ENCODE measurements at places on chromosomes 1 and 21.

GRCh38 chr1:182563095-182563494, 26.0 kb downstream of the RNASEL start:
- DNase-seq = no peak

- no peak for DNase-seq
Observed at GRCh38 chr1:65317866-65318653, 8.7 kb downstream of the DNAJC6 start.

DNA sequence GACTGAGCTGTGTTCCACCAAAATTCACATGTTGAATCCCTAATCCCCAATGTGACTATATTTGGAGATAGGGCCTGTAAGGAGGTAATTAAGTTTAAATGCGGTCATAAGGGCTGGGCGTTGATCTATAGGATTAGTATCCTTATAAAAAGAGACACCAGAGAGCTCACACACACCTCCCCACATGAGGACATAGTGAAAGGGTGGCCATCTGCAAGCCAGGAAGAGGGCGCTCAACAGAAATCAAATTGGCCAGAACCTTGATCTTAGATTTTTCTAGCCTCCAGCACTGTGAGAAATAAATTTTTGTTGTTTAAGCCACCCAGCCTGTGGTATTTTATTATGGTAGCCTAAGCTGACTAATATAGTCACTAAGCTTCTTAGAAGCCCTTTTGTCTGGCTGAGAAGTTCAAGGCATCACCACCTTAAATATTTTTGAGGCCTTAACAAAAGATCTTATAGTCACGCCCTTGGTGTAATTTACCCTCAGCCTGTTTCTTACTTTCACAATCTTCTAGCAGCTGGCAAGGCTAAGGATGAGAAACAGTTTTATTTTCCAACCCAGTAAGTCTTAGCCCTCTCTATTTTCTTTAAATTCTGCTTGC, 28.8 kb downstream of the GORAB start:
- no peak for DNase-seq

DNA sequence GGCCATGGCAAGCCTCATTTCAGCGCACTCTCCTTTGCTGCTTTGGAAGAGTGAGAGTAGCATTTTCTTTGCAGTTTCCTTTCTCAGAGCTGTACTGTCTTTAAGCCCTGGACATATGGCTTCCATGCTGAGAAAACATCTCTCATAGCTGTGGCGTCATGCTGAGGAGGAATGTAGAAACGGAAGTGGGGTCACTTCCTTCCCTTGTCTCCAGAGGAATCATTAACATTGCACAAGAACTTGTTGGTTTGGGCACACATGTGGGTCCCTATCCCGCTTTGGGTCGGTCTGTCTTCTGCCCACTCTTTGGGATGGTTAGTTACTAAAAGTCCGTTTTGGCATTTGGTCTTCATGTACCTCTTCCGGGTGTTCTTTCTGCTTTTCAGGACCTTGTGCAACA, 5.6 kb downstream of the MFN2 start:
- DNase-seq = no peak

DNA sequence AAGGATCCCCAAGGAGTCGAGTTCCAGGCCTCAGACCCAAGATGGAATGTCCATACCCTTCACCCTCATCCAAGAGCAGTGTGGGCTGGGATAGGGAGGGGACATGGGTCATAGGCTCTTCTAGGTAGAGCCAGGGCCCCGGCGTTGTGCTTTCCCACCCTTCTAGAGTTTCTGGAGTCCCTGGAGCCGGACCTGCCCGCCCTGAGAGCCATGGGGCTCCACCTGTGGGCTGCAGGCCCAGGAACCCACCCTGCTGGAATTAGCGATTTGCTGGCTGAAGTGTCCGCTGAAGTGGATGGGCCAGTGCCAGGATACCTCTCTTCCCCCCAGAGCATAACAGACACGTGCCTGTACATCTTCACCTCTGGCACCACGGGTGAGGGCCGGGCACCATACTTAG, 1.1 kb downstream of the SLC27A3 start:
- no peak for DNase-seq

DNA sequence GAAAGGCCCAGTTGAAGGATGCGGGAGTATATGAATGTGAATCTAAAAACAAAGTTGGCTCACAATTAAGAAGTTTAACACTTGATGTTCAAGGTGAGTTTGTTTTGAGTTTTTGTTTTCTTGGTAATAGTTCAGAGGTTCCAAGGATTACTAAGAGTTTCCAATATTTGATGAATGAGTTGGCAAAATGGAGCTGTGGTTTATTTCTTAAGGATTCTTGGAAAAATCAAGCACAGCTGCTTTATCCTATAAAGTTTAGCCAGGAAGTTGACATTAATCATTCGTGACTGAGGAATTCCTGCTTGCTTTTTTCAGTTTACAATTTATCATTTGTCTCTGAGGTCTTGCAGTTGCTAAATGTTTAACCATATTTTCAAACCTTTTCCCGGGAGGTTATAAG, 15.1 kb downstream of the VCAM1 start:
- no peak for DNase-seq

GRCh38 chr1:17059391-17060305, 5.8 kb upstream of the SDHB start:
- DNase-seq = no peak

Measured in activated CD8-positive, alpha-beta memory T cell treated with anti-CD3 and anti-CD28 coated beads for 1 hour (primary cell).